ENCODE measurements at places on chromosomes 5 and 9. TPM values are rescaled to one million over a fixed set of nuclear protein-coding genes. Genes with fewer than 3 reads are reported as not detected.

- DNase-seq = no peak
Measured at GRCh38 chr5:177476531-177477233, 3.2 kb upstream of the DBN1 start.

DNA sequence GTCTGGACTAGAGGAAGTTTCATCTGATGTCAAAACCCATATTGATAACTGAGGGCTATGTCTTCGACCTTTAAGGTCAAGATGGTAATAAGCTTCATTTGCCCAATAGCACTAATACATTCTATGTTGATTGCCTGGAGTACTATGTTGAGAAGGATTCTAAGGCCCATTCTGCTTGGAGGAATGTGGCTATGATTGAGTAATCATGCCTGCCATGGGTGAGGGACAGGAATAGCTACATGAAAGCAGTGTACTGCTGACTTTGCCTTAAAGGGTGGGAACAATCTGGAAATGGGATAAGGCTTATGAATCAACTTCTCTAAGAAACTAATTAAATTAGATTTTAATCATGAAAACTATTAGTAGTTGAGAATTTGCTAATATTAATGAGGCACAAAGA, 13.6 kb downstream of the NNT start:
- no peak for DNase-seq

DNA sequence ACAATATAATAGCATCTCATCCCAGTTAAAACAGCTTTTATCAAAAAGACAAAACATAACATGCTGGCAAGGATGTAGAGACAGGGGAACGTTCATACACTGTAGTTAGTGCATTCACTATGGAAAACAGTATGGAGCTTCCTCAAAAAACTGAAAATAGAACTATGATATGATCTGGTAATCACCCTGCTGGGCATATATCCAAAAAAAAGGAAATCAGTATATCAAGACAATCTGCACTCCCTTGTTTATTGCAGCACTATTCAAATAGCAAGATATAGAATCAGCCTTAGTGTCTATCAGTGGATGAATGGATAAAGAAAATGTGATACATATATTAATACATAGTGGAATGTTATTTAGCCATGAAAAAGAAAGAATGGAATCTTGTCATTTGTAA, 88.5 kb downstream of the PBX3 start:
- no peak for DNase-seq

GRCh38 chr5:69502367-69502766, 9.8 kb downstream of the OCLN start:
- no peak for DNase-seq

The CDHR2 gene
- polyA plus RNA-seq = not detected

The REEP2 gene
- 0.57 TPM for polyA plus RNA-seq

The SLC46A2 gene
- polyA plus RNA-seq = not detected

The ANKRD34B gene
- polyA plus RNA-seq = not detected

Data from CD4-positive, alpha-beta memory T cell (primary cell).